Stimulated activated CD4-positive, alpha-beta T cell treated with anti-CD3 and anti-CD28 coated beads, Interleukin-2, amount 100 ng/mL, for 24 hours (primary cell): ENCODE measurements at places on chromosomes 1 and 21.

- no peak for DNase-seq
These were observed 87.0 kb downstream of the POFUT2 start for GRCh38 chr21:45200581-45201296.

DNA sequence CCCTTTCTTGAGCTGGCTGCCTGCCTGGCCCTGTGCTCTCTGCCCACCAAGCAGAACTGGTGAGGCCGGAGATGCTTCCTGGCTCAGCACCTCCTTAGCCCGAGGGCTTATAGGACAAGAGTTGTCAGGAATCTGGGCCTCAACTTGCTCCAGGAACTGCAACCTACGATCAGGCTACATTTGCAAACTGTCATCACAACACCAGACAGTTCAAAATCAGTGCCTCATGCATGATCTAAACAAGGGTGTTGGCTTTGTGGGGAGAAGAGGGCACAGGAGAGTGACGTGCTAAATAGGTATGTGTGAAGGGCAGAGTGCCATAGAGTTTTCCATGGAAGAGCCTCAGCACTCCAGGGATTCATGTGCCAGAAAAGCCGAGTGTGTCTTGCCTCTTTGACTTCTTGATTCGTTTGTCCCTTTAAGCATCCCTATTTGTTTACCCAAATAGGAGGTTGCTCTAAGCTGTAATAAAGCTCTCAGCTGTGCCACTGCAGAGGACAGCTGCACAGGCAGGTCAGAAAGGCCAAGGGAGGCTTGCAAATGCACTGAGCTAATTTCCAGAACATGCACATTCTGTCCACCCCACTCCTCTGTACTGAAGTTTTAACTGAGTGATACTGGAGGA, 30.2 kb upstream of the NEK2 start:
- no peak for DNase-seq

- DNase-seq: no peak
These were observed 87.4 kb downstream of the ROR1 start for GRCh38 chr1:63861052-63861691.

DNA sequence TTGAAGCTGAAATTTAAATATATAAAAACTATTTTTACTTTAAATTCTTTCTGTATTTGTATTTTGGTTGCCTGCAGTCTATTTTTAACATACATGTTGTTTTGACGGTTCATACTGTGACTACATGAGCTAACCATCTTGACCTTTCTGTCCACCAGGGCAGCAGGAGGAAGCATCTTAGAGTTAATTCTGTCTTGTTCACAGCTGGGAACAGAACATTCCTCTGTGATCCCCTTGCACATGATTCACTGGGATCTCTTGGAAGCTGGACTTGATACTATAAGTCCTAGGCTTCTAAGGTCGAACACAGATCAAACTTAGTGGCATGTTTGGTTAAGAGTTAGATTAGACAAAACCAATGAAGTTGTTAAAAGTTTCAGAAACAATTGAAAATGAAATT, 99.7 kb downstream of the NFIA start:
- DNase-seq: no peak

DNA sequence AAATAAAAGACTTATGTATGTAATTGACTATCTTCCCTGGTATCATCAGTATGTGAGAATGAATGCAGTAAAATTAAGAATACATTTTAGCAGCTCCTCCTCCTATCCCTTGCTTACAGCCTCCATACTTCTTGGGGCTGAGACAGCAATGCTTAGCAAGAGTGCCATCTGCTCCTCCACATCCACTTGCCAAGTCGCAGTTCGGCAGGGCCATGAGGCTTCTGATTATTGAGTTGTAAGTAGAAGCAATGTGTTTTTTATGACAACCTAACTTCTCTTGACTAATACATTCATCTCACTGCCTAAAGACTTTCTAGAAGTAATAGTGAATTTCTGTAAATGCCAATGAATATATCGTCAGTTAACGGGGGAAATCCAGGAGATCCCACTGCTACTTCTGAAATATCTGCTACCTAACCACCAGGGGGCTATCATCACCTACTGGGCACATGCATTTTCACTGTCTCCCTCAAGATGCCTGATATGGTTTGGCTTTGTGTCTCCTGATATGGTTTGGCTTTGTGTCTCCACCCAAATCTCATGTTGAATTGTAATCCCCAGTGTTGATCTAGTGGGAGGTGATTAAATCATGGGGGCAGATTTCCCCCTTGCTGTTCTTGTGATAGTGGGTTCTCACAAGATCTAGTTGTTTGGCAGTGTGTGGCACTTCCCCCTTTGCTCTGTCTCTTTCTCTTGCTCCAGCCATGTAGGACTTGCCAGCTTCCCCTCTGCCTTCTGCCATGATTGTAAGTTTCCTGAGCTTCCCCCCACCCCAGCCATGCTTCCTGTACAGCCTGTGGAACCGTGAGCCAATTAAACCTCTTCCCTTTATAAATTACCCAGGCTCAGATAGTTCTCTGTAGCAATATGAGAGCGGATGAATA, 59.6 kb downstream of the EXTL2 start:
- DNase-seq: no peak

- DNase-seq: no peak
These were observed 5.9 kb downstream of the DUSP10 start for GRCh38 chr1:221735999-221736398.

GRCh38 chr1:229340496-229340895, 2.4 kb downstream of the CCSAP start:
- DNase-seq: no peak
